ENCODE measurements at places on chromosomes 2 and 18.
A peak's percentile ranks its signal among the peaks of the same experiment; 100 is the strongest.

DNA sequence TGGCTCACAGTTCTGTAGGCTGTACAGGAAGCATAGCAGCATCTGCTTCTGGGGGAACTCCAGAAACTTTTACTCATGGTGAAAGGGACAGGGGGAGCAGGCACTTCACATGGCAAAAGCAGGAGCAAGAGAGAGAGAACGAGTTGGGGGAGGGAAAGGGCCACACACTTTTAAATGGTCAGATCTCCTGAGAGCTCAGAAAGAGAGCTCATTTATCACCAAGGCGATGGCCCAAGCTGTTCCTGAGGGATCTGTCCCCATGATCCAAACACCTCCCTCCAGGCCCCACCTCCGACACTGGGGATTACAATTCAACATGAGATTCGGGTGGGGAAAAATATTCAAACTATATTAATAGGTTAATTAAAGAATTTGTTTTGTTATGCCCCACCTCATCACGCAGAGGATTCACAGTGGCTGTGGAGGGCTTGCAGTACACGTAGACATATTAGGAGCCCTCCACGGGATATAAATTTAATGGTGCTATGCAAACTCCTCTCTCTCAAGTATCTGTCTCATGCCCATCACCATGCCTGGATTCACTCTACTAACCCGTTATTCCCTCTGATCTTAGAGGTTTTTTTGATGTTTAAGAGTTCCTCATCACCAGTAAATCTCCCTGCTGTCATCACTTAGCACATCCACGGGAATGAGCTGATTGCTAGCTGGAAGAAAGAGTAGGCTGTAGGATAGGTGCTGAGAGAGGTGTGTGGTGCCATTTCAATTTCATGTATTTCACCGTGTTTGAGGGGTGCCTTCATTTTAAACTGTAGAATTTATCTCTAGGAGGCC is 84.5 kb upstream of the ARHGAP28 start:
- DNase-seq: no peak

GRCh38 chr18:9297007-9297393 is 37.6 kb upstream of the TWSG1 start:
- no peak for DNase-seq

- DNase-seq: no peak
Measured at GRCh38 chr2:127392133-127392827, 4.5 kb upstream of the MAP3K2 start.

DNA sequence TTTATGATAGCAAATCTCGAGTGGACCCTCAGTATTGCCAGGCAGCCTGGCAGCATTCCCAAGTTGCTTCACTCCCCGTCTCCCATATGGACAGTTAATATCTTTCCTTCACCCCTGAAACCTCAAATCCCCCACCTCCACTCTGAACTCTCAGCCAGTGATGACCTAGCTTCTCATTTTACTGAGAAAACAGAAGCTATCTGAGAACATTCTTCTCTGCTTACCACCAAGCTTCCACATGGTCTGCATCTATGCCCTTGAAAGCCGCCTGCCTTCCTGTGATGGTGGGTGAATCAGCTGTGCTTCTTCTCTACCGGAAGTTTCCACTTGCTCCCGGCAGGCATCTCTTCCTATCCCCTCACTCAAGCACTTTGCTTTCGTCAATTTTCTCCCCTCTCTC is 529.2 kb downstream of the EPHA4 start:
- DNase-seq: peak; percentile 62

DNA sequence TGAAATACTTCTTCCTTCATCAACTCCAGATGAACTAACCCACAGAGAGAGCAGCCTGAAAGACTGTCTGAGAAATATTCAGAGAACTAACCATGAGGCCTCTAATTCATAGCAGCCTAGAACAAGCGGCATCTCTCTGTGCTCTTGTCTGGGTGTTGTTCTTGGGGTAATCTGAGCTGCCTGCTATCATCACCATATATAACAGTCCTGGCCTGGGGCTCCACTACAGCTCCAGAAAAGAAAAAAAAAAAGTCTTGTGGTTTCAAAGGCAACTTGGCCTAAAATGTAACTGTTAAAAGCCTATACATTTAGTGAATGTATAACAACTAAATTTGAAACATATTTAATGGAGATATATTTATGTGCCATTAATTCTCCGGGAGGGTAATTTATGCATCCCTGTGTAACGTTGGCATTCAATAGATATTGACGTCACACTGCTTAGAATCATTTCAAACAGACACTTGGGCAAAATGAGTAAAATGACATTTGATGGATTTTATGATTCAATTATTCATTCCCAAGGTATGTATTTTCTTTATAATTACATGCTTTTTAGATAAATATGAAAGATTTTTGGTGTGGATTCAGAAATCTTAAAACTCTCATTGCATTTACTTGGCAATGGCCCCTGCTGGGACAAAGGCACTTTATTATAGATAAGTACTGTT is 294.3 kb downstream of the HRH4 start:
- no peak for DNase-seq

- DNase-seq: peak; percentile 29
Measured at GRCh38 chr2:24893934-24894333, 26.1 kb downstream of the ADCY3 start.

DNA sequence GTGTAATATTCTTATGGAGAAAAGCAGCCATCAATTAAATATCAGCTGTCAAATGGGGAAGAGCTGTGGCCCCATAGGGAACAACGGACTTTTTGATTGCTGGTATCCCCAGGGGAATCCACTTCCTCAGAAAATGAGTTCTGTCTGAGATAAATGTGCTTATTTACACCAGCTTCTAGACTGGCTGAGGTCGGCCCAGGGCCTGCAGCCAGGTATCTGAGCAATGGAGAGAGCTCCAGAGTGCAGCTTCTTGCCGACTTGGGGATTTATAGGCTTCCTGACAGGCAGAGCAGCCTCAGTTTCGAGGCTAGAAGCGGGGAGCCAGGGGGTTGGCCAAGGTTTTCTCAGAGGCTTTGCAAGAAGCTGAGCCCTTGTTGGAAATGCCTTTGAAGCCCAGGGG is 67.2 kb downstream of the MCFD2 start:
- peak; percentile 62 for DNase-seq

DNA sequence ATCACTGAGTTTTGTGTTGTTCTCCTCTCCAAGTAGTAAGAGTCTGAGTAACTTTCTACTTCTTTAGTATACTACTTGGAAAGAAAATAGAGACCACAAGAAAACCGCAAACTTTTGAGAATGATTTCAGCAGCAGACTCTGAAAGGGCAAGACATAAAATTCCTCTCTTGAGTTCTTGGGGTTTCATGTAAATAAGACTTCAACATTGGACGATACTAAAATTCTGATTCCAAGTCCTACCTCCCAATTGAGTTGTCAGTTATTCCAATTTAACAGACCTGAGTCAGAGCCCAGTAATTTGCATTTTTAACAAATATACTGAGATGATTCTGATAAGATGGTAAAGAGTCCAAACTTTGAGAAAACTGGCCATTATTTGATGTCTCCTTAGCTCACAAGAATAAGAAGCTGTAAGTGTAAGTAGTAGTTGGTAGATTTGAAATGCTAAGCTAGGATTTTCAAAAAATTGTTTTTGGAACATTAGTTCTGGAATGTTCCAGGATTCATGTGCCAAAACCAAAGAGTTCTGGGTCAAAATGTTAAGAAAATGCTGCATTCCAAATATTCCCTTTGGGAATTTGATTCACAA is 261.6 kb upstream of the SPOPL start:
- peak; percentile 55 for DNase-seq

DNA sequence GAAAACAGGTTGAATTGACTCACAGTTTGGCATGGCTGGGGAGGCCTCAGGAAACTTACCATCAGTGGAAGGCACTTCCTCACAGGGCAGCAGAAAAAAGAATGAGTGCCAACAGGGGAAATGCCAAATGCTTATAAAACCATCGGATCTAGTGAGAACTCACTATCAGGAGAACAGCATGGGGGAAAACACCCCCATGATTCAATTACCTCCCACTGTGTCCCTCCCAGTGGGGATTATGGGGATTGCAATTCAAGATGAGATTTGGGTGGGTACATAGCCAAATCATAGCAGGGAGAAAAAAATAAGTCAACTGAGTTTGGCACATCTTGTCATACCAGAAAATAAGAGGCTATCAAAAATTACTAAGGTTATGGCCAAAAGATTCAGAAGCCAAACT is 96.3 kb downstream of the TRIP12 start:
- no peak for DNase-seq

GRCh38 chr18:12868576-12868975 is 15.5 kb downstream of the PTPN2 start:
- DNase-seq: no peak

- DNase-seq: peak; percentile 52
Measured at GRCh38 chr2:101745711-101746694, 48.5 kb downstream of the MAP4K4 start.

- peak; percentile 66 for DNase-seq
Measured at GRCh38 chr2:192243488-192243887, 48.8 kb upstream of the TMEFF2 start.

- no peak for DNase-seq
Measured at GRCh38 chr2:123596621-123597020, 428.5 kb upstream of the CNTNAP5 start.

All from fibroblast of lung (primary cell).